ENCODE measurements at places on chromosomes 6 and 20.

DNA sequence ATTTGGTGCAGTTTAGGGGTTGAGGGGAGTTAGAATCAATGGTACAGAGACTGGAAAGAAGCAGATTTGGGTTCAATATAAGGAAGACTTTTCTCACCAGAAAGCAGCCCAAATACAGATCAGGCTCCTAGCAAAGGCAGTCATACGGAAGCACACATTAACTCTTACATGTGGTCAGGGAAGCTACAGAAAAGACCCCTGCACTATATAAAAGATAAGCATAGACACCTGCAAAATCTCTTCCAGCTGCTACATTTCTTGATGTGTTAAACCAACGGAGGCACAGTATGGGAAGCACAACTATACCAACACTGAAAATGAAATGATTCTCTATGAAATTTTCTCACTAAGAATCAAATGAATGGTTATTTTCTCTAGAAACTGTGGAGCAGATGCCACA, 150.8 kb downstream of the GMDS start:
- DNase-seq: no peak

GRCh38 chr6:163672710-163673109, 258.2 kb downstream of the QKI start:
- no peak for DNase-seq

- DNase-seq: no peak
Measured at GRCh38 chr6:56758120-56758519, 115.4 kb upstream of the DST start.

DNA sequence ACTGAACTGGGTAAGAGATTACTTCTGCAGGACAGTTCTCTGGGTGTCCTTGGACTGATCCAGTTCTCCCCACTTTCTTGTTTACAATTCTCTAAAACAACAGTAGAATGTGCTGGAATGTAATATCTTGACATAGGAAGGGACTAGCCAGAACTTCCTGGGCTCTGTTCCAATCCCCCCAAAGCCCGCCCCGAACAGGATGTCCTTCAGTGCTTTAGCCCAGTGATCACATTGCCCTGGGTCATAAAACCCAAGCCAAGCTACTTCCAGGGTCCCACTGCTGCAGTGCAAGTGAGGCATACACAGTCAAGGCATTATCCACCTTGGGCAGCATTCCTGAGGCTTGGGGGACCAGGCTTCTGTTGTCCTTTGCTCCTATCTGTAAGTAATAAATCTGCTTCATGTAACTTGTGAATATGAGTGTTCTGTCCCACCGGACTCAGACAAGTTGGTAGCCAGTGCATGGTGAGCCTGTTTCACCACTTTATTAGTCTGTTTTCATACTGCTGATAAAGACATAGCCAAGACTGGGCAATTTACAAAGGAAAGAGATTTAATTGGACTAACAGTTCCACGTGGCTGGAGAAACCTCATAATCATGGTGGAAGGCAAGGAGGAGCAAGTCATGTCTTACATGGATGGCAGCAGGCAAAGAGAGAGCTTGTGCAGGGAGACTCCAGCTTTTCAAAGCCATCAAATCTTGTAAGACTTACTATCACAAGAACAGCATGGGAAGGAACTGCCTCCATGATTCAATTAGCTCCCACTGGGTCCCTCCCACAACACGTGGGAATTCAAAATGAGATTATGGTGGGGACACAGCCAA, 23.5 kb downstream of the FITM2 start:
- no peak for DNase-seq

- DNase-seq: no peak
Measured at GRCh38 chr6:35511562-35511941, 1.1 kb downstream of the TULP1 start.

- DNase-seq: no peak
Measured at GRCh38 chr20:43936104-43936770, 21.6 kb downstream of the TOX2 start.

- no peak for DNase-seq
Measured at GRCh38 chr6:158894193-158894592, 75.0 kb upstream of the EZR start.

- no peak for DNase-seq
Measured at GRCh38 chr6:166815629-166816028, 140.7 kb downstream of the RNASET2 start.

- no peak for DNase-seq
Measured at GRCh38 chr6:69489970-69490369, 306.8 kb downstream of the LMBRD1 start.

DNA sequence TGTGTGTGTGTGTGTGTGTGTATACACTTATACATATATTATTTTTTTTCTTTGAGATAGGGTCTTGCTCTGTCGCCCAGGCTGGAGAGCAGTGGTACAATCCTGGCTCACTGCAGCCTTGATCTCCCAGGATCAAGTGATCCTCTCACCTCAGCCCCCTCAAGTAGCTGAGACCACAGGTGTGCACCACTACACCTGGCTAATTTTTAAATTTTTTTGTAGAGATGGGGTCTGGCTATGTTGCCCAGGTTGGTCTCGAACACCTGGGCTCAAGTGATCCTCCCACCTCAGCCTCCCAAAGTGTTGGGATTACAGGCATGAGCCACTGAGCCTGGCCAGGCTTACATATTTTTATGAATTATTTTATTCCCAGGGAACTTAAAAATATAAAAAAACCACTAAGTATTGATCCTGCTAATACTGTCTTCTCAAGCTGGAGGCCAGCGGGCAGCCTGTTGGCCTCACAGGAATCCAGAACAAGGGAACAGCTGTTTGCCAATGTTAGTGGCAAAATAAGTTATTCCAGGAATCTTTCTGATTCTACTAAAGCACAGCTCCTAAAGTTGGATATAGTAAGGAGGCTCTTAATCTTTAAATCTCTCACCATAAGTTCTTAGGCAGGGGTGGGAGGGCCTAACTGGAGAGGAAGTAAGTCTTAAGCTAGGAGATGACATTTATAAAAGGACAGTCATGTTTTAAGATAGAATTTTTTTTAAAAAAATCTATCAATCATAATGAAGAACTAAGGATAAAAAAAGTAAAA, 135.5 kb upstream of the NUP153 start:
- DNase-seq: no peak

- no peak for DNase-seq
Measured at GRCh38 chr20:40957265-40957760, 71.3 kb upstream of the TOP1 start.

DNA sequence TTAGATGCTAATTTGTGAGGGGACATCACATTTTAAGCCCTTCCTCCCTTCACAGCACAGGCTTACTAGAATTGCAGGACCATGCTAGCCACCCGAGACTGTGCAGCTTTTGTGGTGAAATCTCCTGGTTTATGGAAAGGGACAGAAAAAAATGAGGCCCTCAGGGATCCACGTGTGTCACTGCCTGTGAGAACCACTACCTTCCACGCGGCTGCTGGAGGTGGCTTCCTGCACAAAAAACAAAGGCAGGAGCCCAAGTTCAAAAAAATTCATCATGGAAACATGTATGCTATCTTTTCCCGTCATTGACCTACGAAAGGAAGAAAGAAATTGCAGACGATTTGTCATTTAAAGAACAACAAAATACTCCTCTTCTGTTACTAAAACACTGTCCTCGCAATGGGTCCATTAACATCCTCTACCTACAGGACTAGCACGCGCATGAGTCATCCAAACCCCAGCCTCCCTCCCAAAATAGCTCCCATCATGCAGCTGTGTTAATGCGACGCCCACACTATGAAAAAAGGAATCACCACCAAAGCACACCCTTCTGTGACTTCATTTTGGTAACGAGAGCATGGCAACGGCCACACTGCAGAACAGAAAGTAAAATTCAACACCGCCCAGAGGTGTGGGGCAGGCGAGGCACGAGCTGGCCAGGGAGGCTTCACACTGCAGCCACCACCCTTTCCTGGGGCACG, 45.7 kb downstream of the RAMACL start:
- peak; percentile 39 for DNase-seq

GRCh38 chr6:75530696-75531095, 37.1 kb upstream of the FILIP1 start:
- DNase-seq: no peak

DNA sequence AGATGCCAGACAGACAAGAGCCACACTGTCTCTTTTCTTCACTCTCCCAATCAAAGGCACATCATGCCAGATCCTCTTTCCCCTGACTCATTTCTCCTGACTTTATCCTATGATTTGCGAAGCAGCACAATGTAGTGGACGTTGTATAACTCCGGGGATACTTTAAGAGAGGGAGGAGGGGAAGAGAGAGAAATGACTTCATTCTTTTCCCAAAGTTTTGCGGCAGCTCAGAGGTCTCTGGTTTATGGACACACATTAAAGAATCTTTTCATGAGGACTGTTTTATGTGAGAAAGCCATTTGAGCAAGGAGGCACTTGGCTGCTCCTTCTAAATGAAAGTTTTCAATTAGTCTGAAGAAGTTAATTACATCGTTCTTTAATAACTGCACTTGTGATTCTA, 75.1 kb upstream of the MC3R start:
- DNase-seq: no peak

Measured in gastrocnemius medialis (tissue), 4 donors.